SJSA1 (cell line): ENCODE measurements at places on chromosomes 3 and 15. TPM values are rescaled to one million over a fixed set of nuclear protein-coding genes. Genes with fewer than 3 reads are reported as not detected.

- H3K27me3 ChIP-seq = no peaks in the 10 kb centered on the region
- H3K36me3 ChIP-seq = no peaks in the 10 kb centered on the region
- no peak overlapping the region for H3K4me3 ChIP-seq
- DNase-seq = no peak
- no peak overlapping the region for H3K27ac ChIP-seq
These were observed 226.7 kb upstream of the FEZF2 start for GRCh38 chr3:62600033-62600432.

GRCh38 chr3:54909191-54909590 is 18.7 kb downstream of the LRTM1 start:
- H3K27me3 ChIP-seq = no peaks in the 10 kb centered on the region
- no peak overlapping the region for H3K27ac ChIP-seq
- peaks cover 11% of the 10 kb centered on the region for H3K4me1 ChIP-seq
- no peaks in the 10 kb centered on the region for H3K36me3 ChIP-seq
- H3K4me3 ChIP-seq = no peak overlapping the region

DNA sequence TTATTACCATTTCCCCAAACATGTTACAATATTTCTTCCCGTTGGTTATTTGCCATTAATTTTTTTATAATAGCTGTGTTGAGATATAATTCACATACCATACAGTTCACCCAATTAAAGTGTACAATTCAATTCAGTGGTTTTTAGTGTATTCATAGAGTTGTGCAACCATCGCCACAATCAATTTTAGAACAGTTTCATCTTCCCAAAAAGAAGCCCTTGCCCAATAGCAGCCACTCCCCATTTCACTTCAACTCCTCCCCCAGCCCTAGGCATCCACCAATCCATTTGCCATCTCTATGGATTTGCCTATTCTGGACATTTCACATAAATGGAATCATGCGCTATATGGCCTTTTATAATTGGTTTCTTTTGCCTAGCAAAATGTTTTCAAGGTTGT is 225.1 kb downstream of the EPHB1 start:
- no peak for DNase-seq
- no peak overlapping the region for H3K4me3 ChIP-seq
- H3K27ac ChIP-seq = no peak overlapping the region
- no peaks in the 10 kb centered on the region for H3K27me3 ChIP-seq
- H3K4me1 ChIP-seq = no peaks in the 10 kb centered on the region
- H3K36me3 ChIP-seq = no peaks in the 10 kb centered on the region

DNA sequence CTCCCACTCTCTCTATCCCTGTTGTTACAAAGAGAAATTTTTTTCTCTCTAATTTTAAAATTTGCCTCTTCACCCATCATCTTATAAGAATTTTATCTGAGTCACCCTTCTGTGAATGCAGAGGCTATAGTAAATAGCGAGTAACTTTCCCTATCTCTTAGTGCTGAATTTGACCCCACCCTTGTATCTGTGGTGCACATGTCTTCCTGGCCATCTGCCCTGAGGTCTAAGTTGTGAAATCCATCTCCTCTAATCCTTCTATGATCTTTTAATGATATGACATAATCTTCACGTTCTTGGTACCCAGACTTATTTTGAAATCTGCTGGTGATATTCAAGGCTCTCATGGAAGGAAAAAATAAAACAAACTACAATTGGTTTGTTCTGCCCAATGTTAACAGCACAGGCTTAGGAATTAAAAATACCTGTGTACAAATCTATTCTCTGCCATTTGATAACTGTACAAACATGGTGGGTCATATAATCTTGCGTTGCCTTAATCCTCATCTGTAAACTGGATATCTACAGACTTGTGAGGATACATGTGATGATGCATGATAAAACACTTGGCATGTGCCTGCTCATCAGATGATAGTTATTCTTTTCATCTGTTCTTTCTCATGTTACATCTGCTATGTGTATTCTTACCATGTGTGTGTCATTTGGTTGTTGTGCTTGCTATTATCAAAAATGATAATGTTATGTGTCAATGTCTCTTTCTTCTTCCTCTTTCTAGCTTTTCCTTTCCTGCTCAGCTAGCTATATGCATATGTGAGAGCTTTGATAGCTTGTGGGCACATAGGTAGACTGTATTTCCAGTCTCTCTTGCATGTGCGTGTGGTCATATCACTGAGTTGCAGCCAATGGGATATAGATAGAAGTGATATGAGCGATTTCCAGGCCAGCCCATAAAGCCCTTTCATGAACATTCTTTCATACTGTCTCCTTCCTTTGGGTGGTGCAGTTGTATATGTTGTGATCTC is 13.7 kb upstream of the CCR3 start:
- H3K4me1 ChIP-seq = 0 out of 2 replicates have a peak, but pooled peaks cover 6% of the 10 kb centered on the region
- no peaks in the 10 kb centered on the region for H3K27me3 ChIP-seq
- H3K4me3 ChIP-seq = no peak overlapping the region
- H3K36me3 ChIP-seq = no peaks in the 10 kb centered on the region
- no peak overlapping the region for H3K27ac ChIP-seq

DNA sequence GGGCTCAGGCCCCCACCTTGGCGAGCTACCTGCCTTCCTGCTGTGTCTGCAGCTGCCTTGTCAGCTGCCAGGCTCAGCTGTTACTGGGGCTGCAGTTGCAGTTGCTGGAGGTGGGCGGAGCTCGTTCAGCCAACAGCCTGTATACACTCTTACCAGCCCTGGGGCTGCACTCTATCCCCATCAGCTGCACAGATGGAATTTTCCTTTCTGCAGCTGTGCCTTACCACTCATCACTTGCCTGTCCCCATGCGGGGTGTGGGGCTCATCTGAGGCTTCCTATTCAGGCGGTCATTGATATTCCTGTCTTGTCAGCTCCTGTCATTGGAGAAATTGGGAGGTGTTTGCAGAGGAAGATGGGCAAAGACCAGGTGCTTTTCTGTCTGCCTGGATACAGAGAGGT is 9.1 kb upstream of the SYN2 start:
- H3K27ac ChIP-seq = no peak overlapping the region
- peaks cover 3% of the 10 kb centered on the region for H3K27me3 ChIP-seq
- no peaks in the 10 kb centered on the region for H3K4me1 ChIP-seq

DNA sequence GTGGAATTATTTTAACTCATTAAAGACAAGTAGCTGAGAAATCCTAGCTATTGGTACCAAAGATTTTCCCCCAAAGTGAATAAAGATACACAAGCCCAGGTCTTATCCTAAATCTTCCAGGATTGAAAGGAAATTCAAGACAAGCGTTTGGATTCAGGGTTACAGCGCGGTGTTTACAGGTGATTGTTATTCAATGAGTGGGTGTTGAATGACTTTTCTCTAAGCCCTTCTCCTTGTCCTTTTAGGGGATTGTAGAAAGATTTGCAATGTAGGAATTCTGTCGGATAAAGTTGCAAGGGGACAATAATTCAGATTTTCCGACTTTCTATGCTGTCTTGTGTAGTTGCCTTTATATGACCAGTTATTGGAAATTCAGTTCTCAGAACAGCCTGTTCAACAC is 57.2 kb downstream of the USP13 start:
- H3K27me3 ChIP-seq = no peaks in the 10 kb centered on the region
- peaks cover 42% of the 10 kb centered on the region for H3K4me1 ChIP-seq
- H3K36me3 ChIP-seq = peaks cover 33% of the 10 kb centered on the region
- no peak overlapping the region for H3K4me3 ChIP-seq

- H3K4me3 ChIP-seq = no peak overlapping the region
- H3K4me1 ChIP-seq = peaks cover 4% of the 10 kb centered on the region; the same call in 1 of the 2 replicates
- DNase-seq = no peak
- no peak overlapping the region for H3K27ac ChIP-seq
- H3K36me3 ChIP-seq = no peaks in the 10 kb centered on the region
These were observed 6.0 kb downstream of the UBE2E2 start for GRCh38 chr3:23209103-23209502.

DNA sequence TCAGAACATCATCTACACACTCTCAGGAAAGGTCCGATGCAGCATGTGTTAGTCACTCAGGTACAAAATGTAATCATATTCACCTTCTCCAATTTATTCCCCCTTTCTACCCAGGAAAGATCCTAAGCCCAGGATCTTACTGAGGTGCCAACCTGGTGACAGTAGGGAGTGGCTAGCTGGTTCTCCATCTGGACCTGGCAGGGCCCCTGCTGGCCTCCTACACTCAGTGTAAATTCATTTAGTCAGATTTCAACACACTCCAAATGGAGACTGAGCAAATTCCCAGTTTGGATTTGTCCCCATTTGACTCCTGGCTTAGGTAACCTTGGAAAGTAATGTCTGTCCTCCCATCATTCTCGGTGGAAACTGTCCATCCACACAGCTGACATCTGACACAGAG is 47.3 kb downstream of the SYNPR start:
- no peak overlapping the region for H3K4me3 ChIP-seq
- no peak overlapping the region for H3K27ac ChIP-seq
- no peaks in the 10 kb centered on the region for H3K4me1 ChIP-seq

- H3K4me1 ChIP-seq = peaks cover 34% of the 10 kb centered on the region
- peak overlapping the region; percentile 6; the same call in 1 of the 2 replicates for H3K27ac ChIP-seq
- H3K36me3 ChIP-seq = no peaks in the 10 kb centered on the region
- no peaks in the 10 kb centered on the region for H3K27me3 ChIP-seq
- H3K4me3 ChIP-seq = no peak overlapping the region
These were observed 96.5 kb upstream of the PRICKLE2 start for GRCh38 chr3:64321747-64322146.

DNA sequence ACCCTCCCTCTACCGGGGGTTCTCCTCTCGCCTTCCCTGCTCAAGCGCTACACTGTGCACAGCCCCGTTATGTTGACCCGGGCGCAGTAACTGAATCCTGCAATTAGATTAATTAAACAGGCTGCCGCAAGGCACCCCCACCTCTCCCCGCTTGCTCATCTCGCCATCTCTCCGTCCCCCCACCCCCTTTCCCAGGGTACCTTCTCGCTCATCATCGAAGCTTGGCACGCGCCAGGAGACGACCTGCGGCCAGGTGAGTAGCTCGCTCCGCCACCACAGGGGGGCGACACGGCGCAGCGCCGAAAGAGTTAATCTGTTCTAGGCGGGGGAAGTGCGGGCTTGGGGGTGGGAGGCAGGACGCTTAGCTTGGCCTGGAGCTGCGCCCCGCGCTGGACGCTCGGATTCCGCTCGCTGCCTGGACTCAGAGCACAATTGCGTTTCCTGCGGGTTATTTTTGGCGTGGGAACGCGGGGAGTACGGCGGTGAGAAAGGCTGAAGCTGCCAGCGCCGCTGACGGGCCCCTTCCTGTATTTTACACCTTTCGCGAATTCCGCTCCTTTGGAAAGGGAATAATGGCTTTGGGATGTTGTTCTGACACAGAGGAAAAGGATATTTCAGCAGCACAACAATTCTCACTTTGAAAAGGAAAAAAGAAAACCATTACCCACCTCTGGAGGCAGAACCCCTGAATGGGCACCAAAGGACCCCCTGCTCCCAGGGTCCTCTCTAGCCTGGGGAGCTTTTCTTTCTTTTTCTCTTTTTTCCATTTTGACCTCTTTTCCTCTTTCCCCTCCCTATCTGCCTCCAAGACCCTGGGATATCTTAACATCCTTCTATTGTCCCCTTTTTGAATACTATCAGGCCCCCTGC is 1.5 kb downstream of the DLL4 start:
- no peak for DNase-seq
- H3K4me3 ChIP-seq = no peak overlapping the region
- no peaks in the 10 kb centered on the region for H3K36me3 ChIP-seq
- H3K27me3 ChIP-seq = peaks cover 71% of the 10 kb centered on the region
- H3K27ac ChIP-seq = no peak overlapping the region

GRCh38 chr15:40310001-40310959 is 2.5 kb upstream of the PLCB2 start:
- peaks cover 70% of the 10 kb centered on the region for H3K4me1 ChIP-seq
- no peak overlapping the region for H3K4me3 ChIP-seq
- H3K36me3 ChIP-seq = peaks cover 8% of the 10 kb centered on the region; the same call in 1 of the 2 replicates
- H3K27me3 ChIP-seq = no peaks in the 10 kb centered on the region
- DNase-seq = peak; percentile 66

- no peaks in the 10 kb centered on the region for H3K36me3 ChIP-seq
- DNase-seq = no peak
- H3K4me1 ChIP-seq = no peaks in the 10 kb centered on the region
- H3K27ac ChIP-seq = no peak overlapping the region
- H3K27me3 ChIP-seq = no peaks in the 10 kb centered on the region
These were observed 1003.2 kb downstream of the ROBO1 start for GRCh38 chr3:78764634-78765033.

GRCh38 chr3:162195147-162195546 is 698.5 kb downstream of the OTOL1 start:
- no peaks in the 10 kb centered on the region for H3K36me3 ChIP-seq
- no peaks in the 10 kb centered on the region for H3K4me1 ChIP-seq
- H3K4me3 ChIP-seq = no peak overlapping the region
- H3K27me3 ChIP-seq = no peaks in the 10 kb centered on the region
- no peak overlapping the region for H3K27ac ChIP-seq

GRCh38 chr3:173920386-173920785 is 522.8 kb downstream of the NLGN1 start:
- no peak overlapping the region for H3K4me3 ChIP-seq
- no peak overlapping the region for H3K27ac ChIP-seq
- no peaks in the 10 kb centered on the region for H3K4me1 ChIP-seq
- no peaks in the 10 kb centered on the region for H3K36me3 ChIP-seq

- DNase-seq = peak; percentile 90
- no peaks in the 10 kb centered on the region for H3K27me3 ChIP-seq
- peaks cover 49% of the 10 kb centered on the region for H3K4me1 ChIP-seq
These were observed 12.7 kb downstream of the ATP10A start for GRCh38 chr15:25850154-25851111.

DNA sequence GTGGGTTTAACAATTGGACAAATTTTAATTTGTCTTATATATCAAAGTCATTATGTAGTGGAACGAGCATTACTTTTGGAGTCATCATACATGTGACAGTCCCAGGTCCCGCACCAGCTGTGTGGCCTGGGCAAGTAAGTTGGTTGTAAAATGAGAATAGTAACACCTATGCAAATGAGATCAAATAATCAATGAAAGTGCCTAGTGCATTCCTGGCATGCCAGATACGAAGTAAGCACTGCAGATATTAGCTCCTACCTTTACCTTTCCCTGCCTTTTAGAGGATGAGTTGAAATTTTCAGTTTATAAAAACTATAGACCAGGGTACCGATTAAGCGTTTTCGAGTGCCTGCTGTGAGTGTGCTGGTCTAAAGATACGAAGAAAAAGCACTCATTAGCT is 134.1 kb downstream of the LRIG1 start:
- no peaks in the 10 kb centered on the region for H3K27me3 ChIP-seq
- no peak for DNase-seq
- H3K27ac ChIP-seq = no peak overlapping the region
- H3K36me3 ChIP-seq = no peaks in the 10 kb centered on the region

Gene LIPC
- total RNA-seq = 1.1 and 2.2 TPM in 2 replicates

Gene ARL8B
- total RNA-seq = 33.9 and 51.7 TPM in 2 replicates

Gene SLCO2A1
- 0.16 TPM in 1 of 2 replicates, not detected in the other for total RNA-seq

Gene PPARG
- 0.39 and 1.3 TPM in 2 replicates for total RNA-seq

Gene MESP2
- not detected in 2 replicates for total RNA-seq

Gene HYAL1
- 0.18 TPM in 1 of 2 replicates, not detected in the other for total RNA-seq

Gene KPNA4
- 18.3 and 24.3 TPM in 2 replicates for total RNA-seq

Gene EBLN2
- total RNA-seq = 1.1 and 2.1 TPM in 2 replicates

Gene MINAR1
- 0.38 and 0.82 TPM in 2 replicates for total RNA-seq
